Fibroblast of villous mesenchyme (primary cell): ENCODE measurements at places on chromosomes 6 and 20. TPM values are rescaled to one million over a fixed set of nuclear protein-coding genes. Genes with fewer than 3 reads are reported as not detected.
A peak's percentile ranks its signal among the peaks of the same experiment; 100 is the strongest.

- no peak for DNase-seq
Measured at GRCh38 chr6:138539876-138540275, 40.6 kb upstream of the NHSL1 start.

GRCh38 chr6:42714098-42714761 is 8.2 kb downstream of the PRPH2 start:
- peak; percentile 67 for DNase-seq

GRCh38 chr20:36956674-36957073 is 5.2 kb upstream of the SAMHD1 start:
- DNase-seq = no peak

DNA sequence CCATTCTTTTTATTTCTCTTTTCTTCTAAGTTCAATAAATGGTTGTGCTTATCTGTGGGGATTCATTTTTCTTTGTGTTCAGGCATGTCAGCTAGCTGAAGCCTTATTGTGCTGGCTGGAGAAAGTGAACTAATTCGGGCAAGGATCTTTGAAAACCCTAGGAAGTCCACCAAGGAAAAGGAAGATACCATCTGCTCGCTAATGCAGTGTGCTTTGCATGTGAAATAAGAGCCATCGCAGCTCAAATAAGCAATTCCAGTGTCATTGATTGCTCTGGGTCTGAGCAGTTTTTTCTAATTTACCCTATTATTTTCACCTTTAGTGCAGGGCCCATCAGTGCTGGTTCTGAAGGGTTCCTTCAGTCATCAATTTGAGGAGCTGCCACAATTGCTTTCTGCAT is 309.4 kb upstream of the SOX4 start:
- no peak for DNase-seq

Gene TINAG
- not detected in 2 replicates for total RNA-seq

- DNase-seq = peak; percentile 78
Measured at GRCh38 chr6:138403801-138404665, at the start of gene HEBP2. TSS of gene HEBP2 (plus strand) at chr6:138404223. CDS start at chr6:138404496, 273 bp downstream.

DNA sequence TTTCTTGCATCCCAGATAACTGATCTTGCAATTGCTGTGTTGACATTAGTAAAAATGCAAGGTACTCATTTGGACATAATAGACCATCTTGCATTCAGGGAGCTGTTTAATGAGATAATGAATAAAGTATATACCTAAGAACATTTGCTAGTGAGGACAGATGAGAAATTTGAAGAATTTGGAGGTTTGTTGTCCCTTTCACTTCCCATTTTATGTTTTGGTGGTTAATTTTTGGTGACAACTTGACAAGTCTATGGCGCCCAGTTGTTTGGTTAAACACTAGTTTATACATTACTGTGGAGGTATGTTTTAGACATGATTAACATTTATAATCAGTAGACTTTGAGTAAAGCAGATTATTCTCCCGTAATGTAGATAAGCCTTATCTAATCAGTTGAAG is 300.2 kb upstream of the SYNCRIP start:
- DNase-seq = no peak

DNA sequence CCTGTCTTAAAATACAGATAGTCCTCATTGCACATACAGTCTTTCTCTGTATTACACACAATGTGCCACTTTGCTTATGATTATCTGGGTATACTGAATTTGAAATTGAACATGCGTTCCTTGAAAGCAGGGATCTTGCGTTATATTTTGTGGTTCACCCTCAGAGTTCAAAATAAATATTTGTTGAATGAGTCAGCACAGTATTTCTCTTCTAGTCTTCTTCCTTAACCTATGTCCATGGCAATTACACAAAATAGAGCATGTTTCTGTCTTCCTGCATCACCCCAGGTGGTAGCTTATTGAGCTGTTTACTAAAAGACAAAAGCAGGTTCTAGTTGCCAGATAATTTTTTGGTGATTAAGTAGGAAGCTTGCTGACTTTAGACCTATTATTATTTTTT is 272.9 kb upstream of the FERMT1 start:
- DNase-seq = peak; percentile 36

Gene ZSWIM3
- 3.2 and 5.6 TPM in 2 replicates for total RNA-seq

DNA sequence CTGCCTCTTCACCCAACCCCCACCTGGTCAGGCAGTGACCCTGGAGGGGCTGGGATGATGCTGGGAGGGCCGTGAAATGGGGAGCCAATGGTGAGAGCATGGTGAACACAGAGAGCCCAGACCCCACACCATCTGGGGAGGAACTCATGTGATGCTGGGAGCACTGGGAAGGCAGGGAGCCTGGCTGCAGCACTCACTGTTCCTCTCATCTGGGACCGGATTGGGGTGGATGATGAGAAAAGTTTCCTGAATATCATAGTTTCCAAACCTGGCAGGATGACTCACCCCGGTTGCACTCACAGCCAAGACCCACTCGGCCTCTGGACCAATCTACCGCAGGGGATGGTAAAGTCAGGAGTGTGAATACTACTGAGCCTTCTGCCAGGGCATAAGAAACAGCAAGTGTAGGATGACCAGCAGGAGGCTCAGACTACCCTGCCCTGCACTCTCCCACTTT is 21.8 kb downstream of the ULBP1 start:
- DNase-seq = no peak

DNA sequence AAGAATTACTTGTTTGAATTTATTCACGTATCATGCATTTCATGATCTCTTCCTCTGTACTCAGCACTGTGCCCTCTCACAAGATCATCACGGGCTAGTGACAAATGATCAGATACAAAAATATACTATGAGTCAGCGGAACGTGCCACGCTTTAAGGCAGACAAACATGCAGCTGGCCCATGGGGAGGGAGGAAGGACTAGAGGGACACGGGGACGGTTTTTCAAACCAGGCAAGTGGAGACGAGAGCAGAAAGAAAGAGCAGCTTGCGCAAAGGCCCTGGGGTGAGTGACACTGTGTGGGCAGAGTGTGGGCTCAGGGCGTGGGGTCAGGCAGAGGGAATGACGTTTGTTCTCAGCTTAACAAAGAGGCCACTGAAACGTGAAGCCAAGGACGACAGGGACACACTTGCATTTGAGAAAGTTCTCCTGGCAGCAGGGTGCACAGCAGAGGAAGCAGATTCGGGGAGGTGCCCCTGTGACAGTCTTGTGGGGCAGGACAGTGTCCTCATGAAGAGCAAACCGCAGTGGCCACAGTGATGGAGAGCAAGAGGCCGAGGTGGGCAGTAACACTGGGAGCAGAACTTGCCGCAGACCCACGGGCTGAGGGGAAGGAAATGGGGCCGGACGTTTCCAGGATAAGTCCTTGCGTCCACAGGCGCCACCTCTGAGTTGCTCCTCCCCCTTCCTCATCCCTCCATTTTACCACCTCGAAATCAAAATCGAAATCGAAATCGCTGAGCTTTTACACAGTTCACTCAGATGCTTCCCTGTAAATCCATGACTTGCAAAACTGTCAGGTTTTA is 6.9 kb upstream of the RPS6KA2 start:
- DNase-seq = no peak

DNA sequence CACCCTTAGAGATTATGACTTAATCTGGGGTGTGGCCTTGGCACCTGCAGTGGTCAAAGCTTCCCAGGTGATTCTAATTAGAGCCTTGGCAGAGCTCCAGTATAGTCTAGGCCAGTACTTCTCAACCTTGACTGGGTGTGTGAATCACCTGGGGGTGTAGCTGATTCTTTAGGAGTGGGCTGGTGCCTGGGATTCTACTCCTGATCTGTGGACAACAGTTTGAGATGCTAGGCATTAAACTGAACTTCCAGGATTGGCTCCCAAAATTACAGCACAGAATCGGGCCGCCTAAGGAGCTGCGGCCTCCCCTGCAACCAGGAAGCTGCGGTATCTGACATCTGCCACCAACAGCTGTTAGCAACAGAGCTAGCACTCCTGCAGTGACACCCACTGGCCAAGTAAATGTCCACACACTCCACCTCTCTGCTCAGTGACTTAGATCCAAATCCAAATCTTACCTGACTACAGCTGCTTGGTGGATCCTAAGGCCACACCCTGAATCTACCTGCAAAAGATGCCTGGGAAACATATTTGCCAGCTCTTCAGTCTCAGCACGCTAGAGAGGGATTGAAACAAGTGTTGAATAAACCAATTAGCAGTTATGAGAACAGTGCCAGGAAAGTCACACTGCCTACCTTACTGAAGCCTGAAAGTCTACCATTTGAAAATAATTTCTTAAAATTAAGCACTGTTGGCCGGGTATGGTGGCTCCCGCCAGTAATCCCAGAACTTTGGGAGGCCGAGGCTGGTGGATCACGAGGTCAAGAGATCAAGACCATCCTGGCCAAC is 126.7 kb downstream of the UNC5CL start:
- peak; percentile 10 for DNase-seq
